ENCODE measurements at places on chromosomes 12 and 14. TPM values are rescaled to one million over a fixed set of nuclear protein-coding genes. Genes with fewer than 3 reads are reported as not detected.

The TGM1 gene
- polyA plus RNA-seq, result 2.3 TPM

The LGR5 gene
- polyA plus RNA-seq, result 23.1 TPM

The KLRG1 gene
- polyA plus RNA-seq, result 3.1 TPM

The BCDIN3D gene
- 7.7 TPM for polyA plus RNA-seq

The SPIC gene
- polyA plus RNA-seq, result not detected

The TPPP2 gene
- polyA plus RNA-seq, result 2.7 TPM

The MFAP5 gene
- polyA plus RNA-seq, result 0.25 TPM

The AVPR1A gene
- 5.5 TPM for polyA plus RNA-seq

The ALDH2 gene
- polyA plus RNA-seq, result 91.9 TPM

GRCh38 chr14:24556756-24557155 lies 19.3 kb downstream of the CTSG start:
- no peak for DNase-seq

DNA sequence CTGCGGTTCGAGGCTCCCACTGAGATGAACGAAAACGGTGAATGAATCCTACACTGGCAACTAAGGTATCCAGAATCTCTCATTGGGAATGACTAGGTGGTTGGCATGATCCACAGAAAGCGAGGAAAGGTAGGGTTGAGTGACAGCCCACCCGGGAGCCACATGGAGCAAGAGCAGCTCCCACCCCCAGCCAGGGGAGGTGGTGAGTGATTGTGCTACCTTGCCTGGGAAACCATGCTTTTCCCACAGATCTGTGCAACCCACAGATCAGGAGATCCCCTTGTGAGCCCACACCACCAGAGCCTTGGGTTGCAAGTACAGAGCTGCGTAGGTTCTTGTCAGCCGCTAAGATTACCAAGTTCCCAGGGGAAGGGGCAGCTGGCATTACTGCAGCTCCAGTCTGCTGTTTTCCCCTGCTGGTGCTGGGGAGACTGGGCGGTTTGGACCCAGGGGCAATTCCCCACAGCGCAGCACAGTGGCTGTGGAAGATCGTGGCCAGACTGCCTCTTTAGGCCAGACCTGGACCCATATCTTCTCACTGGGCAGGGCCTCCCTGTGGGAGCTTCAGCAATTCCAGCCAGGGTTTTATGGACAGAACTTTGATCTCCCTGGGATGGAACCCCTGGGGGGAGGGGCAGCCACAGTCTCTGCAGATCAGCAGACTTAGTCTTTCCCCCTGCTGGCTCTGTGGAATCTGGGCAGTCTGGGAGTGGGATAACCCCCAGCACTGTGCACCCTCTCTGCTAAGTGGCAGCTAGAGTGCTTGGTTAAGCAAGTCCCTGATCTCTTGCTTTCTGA lies 44.6 kb upstream of the PPP4R3A start:
- peak; percentile 8 for DNase-seq

- DNase-seq, result no peak
Observed at GRCh38 chr12:57638096-57638495, 5.1 kb upstream of the B4GALNT1 start.

- DNase-seq, result no peak
Observed at GRCh38 chr12:14416658-14417057, 51.2 kb downstream of the ATF7IP start.

DNA sequence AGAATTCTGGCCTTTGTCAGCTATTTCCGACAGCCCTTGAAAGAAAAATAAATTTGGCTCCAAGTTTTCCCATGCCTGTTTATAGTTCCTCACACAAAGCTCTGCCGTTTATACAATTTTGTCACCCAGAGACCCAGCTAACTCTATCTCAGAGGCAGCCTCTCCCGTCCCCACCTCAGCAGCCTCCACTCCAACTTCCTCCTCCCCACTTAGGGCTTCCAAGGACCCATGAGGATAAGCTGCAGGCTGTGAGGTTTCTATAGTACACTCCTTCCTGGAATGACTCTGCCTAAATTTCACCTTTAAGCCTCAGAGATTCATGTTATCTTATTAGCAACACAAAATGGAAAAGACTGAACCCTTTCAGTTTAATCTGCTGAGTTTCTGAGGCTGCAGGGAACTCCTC lies 71.8 kb downstream of the TTC9 start:
- no peak for DNase-seq

DNA sequence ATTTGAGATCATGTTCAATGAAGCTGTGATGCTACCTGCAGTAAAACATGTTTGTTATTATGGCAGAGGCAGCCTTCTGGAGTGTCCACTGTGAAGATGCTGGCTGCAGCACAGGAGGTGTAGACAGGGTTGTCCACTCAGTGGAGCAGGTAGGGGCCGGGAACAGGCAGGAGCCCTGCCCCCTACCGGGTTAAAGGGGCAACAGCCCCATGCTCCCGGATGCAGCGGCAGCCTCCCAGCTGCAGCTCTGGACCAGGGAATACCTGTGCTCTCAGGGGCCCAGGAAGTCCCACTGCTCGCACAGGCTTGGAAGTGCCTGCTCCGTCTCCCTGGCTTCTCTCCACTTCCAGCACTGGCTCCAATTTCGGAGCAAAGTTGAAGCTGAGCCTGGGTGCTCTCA lies 401.6 kb downstream of the FOXG1 start:
- DNase-seq, result no peak

- no peak for DNase-seq
Observed at GRCh38 chr12:45458854-45459807, 243.2 kb downstream of the ANO6 start.

DNA sequence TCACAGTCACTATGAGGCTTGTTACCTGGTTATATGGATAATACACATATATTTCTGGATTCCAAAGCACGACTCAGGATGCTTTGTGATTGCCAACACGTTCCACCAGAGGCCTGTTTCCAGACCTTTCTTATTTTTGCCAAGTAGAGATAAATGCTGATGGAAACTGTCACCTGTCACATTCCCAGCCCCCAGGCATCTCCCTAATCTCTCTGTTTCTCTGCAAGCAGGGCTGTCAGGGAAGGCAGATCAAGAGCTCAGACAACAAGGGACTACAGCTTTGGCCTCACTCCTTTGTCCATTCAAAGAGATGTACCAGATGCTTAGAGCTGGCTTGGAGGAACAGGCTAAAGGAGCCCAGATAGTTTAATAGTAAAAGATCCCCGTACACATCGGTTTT lies 21.8 kb upstream of the DDHD1 start:
- no peak for DNase-seq

DNA sequence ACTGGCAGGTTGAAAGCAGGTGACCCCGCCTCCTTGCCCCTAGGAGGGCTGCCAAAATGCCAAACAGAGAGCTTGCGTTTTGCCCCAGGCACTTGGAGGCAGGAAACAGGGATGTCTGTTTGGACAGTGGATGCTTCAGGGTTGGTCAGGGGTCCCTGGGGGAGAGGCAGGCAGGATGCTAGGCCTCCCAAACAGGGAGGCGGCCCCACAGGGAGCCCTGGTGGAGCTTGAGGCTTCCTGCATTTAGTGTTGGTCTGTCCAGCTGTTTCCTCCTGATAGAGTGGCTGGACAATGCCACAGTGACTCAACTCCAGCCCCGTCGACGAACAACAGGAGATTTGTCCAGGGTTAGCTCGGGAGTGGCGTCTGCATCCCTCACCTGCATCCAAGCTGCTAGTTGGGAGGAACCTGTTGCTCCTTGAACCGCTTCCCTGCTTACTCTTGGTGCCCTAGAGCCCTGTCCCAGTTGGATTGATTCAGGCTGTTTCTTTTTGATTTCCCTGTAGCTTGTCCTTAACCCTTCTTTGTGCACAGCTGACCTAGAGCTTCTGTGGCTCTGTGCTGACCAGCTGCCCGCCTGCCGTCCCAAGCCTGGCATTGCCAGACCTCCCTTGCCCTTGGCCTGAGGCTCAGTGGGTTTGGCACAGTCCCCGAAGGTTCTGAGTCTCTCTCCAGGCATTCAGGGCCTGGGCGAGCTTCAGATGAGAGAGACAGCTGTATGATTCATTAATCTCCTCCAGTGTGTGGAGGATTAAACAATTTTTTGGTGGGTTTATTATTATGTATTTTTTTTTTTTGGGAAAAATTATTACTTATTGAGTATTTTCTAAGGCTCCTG lies 45.9 kb downstream of the TSPAN9 start:
- no peak for DNase-seq

DNA sequence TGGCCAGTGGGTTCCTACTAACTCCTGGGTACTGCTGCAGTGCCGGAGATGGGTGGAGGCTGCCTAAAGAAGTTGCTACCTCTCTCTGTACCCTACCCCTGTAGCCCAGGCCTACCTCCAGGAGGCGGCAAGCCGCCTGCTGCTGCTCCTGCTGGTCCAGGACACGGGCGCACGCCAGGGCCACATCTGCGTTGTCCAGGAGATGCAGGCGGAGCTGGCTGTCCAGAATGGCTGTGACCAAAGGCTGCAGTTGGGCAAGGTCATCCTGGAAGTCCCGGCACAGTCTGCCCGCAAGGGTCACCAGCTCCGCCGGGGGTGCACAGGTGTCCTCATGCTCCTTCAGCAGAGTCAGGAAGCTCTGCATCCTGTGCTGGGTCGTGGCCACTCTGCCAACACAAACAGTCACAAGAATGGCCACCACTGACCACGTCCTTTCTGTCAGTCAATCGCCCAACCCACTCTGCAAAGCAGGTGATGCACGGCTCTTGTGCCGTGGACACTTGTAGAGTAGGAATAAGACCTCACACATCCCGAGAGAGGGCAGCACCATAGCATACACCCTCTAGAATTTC lies 1.6 kb downstream of the ANHX start:
- DNase-seq, result no peak

- no peak for DNase-seq
Observed at GRCh38 chr12:130992448-130992847, 38.7 kb downstream of the ADGRD1 start.

DNA sequence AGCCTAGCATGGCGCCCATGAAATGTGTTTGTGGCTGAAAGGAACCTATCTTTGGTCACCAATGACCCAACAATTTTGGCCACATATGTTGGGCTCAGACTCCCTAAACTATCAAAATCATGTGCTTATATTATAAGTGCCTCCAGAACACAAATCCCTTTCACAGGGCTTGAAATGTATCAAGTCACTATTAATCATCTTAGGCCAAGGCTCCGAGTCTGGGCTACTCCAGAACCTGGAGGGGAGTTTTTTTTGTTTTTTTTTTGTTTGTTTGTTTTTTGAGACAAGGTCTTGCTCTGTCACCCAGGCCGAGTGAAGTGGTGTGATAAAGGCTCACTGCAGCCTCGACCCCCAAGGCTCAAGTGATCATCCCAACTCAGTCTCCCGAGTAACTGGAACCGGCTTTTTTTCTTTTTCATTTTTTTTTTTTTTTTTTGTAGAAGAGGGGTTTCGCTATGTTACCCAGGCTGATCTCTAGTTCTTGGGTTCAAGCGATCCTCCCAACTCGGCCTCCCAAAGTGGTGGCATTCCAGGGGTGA lies 989 bp upstream of the DRAM1 start:
- no peak for DNase-seq

- peak; percentile 54 for DNase-seq
Observed at GRCh38 chr12:80936642-80937390, 918 bp downstream of the LIN7A start.

DNA sequence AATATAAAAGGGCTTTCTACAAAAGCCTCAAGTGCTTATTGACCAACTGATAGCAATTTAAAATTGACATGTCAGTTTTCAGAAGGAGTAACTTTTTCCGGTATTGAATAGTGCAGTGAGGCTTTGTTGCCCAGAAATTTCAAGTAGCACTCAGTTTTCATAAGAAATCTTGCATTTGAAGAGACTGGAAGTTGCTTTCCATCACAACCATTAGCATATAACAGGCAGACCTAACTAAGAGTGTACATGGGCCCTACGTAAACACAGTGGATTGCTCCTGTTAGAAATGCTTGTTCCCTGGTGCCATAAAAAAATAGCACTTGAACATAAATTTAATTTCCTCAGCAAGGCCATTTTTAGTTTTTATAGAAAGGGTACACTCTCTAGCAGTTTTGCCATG lies 117.9 kb downstream of the TMTC2 start:
- no peak for DNase-seq

DNA sequence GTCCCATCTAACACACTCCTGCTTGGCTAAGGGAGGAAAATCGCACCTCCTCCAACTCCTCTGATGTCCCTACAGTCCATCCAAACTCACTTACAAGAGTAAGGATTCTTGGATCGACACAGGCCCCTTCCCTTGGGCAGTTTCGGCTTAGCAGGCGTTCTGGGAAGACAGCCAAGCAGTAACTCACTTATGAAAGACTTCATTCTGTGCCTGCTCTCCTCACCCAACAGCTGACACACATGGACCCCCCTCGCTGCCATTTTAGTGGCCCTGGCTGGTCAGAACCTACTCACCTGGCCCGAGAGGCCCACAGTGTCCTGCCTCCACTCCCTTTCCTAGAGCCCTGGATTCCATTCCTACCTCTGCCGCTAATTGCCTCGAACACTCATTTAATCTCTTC lies 52.3 kb upstream of the BCL2L14 start:
- no peak for DNase-seq

GRCh38 chr14:95182379-95182778 lies 25.1 kb upstream of the DICER1 start:
- no peak for DNase-seq

DNA sequence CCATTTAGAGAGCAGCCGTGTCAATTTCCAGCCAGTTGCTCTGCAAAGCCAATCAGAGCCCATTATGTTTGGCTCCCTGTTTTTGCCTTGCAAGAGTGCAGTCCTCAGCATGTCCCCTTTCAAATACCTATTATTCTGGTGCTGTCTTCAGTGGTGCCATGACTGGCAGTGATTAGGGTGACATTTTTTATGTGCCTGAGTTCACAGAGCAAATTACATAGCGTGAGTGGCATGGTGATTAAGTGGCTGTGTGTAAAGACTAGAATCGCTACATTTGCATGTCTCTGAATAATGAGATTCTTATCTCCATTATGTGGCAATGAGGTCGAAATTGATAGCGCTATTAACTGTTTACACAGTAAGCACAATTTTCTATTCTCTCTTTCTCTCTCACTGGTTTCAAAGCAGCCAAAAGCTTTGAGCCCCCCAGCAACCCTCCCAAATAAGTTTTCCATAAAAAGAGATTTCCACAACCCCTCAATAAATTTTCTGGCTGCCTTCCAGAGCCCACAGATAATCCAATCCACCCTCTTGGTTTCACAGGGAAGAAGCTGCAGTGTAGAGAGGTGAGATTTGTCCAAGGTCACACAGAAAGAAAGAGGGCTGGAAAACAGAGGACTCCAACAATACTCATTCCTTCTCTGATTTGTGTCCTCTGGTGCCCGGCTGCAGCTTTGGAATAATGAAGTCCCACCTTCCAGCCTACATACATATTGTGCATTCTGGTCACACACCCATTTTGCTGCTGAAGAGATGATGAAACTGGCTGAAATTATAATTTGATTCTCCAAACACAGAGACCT lies 58.8 kb upstream of the NUDT4 start:
- DNase-seq, result no peak
